ENCODE measurements at places on chromosomes 12 and 14.
A peak's percentile ranks its signal among the peaks of the same experiment; 100 is the strongest.

GRCh38 chr12:644303-644639 is 19.0 kb downstream of the NINJ2 start:
- no peak for DNase-seq

DNA sequence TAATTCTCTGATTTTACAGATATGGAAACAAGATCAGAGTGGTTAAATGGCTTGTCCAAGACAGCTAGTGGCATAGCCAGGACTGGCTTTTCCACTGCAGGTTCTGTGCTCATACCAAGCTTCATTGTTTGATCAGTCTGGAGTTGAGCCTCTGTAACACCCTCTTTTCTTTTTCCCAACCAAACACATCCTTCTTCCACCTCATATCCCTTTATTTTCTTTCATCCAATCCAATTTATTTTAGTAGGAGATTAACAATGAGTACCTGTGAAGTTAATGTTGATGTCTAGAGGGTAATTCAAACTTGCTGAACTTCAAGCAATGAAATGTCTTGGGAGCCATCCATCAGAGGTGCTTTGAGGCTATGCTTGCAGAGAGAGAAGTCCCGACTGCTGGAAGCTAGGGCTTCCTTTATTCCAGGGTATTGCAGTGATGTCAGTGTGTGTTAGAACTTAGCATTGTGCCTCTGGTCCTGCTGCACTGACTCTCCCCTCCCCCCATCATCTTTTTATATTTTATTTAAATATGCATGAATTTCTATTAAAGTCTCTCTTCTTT is 452.1 kb upstream of the PDE3A start:
- DNase-seq: no peak

DNA sequence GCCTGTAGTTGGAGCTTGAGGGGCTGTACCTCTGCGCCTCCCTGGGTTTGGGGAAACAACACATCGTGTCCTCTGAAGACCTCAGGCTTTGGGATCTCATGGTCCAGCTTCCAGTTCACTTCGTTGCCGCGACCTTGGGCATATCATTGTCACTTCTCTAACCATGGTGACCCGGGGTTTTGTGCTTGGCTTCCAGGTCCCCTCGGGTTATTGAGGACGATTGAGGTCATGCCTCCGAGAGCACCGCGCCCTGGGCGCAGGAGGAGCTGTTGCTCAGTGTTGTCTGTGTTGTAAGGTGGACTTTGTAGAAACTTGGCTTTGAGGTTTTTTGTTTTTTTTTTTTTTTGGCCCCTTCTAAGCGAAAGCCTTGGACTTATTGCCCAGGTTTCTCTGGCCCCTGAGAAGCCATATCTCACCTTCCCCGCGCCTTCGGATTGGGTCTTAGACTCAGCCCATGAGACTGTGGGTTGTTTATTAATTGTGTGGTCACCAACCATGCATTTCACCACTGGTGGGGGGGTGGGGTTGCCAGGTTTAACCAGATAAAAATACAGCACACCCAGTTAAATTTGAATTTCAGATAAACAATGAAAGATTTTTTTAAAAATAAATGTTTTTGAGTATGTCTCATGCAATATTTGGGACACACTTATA is 2.6 kb downstream of the BCL7A start:
- no peak for DNase-seq

- DNase-seq: no peak
These were observed 210.3 kb downstream of the EGLN3 start for GRCh38 chr14:33740531-33740930.

DNA sequence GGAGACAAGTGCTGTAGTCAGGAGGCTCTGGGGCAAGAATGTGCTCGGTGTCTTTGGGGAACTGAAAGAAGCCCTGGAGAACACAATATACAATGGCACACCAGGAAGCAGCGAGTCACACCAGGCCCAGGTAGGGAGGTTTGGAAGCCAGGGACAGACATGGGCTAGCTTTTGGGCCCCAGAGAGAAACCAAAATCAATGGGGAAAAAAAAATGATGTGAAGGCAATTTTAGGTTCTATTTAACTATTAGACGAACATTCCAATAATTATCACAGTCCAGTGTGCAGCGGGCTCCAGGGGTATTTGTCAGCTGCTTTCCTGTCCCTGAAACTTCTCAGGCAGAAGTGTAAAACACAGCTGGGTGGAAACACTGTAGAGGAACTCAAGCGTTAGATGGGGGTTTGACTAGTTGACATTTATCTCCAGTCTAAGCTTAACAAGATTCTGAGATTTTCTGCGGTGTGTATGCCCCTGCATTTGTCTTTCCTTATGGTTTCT is 21.8 kb upstream of the EGLN3 start:
- DNase-seq: no peak

GRCh38 chr12:2250797-2251196 is 198.0 kb downstream of the CACNA1C start:
- DNase-seq: no peak

DNA sequence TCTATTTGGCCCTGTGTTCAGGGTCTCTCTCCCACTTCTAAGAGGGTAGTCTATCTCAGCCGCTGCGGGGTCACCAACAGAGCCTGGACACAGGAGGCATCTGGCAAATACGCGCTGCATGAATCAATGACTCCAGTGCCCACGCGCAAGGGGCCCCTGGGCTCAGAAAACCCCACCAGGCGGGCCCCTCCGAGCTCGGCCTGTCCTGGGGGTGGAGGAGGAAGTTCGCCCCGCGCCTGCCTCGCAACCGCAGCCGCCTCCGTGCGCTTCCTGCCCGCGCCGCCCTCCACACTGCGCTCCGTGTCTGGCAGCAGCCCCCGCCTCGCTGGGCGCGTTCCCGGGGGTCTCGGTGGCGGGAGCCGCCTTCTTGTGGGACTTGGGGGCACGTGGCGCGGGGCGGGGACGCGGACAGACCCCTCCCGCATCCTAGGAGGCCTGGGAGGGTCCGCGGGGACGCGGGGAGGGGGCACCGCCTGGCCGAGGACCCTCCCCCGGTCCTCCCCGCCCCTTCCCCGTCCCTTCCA is 811 bp upstream of the FBRSL1 start:
- peak; percentile 49 for DNase-seq

DNA sequence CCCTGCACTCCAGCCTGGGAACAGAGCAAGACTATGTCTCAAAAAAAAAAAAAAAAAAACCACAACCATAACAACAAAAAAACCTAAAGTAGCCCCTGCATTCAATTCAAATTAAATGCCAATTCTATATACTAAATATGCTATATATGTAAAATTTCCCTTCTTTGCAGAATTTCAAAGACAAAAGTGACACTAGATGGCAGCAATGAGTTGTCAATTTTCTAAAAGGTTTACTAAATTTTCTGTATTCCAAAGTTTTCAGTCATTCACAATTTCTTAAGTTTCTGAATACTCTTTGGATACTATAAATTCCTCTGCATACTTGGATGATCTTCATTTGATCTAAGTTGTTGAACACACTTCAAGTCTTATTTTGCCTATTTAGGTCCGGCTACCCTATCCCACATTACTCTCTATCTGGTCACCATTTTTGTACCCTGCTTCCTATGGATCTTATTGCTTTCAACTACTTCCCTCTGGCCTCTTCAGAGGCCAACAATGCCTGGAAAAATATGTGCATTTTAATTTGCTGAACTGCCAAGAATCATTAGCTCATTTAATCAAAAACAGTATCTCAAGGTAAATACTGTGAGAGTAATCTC is 27.9 kb downstream of the HNRNPC start:
- DNase-seq: no peak

DNA sequence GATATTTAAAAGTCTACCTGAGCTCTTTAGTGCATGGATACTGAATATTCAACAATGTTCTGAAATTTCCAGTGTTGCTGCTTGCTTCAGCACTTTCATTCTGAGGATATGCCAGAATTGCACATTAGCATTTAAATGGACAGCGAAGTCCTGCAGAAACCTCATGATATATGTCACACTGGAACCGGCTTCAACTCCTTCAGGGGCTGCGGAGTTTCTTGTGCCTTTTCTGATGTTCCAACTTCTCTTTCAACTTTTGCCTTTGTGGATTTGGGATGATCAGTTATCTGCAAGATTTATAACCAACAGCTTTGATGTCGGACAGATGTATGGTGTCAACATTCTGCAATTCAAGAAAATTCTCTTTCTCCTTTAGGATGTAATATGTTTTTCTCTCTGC is 142.5 kb upstream of the LMNTD1 start:
- no peak for DNase-seq

- no peak for DNase-seq
These were observed 36.4 kb downstream of the SPRING1 start for GRCh38 chr12:116701432-116701831.

DNA sequence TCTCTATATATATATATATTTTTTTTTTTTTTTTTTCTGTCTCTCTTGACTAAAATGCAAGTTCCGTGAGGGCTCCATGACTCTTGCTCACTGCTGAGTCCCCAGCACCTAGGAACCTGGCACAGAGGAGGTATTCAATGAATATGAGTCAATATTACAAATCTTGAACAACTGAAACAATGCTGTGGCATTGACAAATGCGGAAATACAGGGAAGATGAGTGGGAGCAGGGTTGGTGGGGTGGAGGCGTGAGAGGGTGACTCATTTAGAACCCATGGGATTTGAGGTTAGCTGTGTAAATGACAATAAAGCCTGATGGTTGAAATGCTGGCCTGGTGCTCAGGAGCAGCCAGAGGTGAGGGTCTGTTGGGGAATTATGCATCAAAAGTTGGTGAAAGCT is 121.7 kb upstream of the FUT8 start:
- no peak for DNase-seq

GRCh38 chr14:86311151-86311550 is 781.2 kb downstream of the FLRT2 start:
- no peak for DNase-seq

- no peak for DNase-seq
These were observed 160.7 kb downstream of the MED13L start for GRCh38 chr12:116116650-116117424.

DNA sequence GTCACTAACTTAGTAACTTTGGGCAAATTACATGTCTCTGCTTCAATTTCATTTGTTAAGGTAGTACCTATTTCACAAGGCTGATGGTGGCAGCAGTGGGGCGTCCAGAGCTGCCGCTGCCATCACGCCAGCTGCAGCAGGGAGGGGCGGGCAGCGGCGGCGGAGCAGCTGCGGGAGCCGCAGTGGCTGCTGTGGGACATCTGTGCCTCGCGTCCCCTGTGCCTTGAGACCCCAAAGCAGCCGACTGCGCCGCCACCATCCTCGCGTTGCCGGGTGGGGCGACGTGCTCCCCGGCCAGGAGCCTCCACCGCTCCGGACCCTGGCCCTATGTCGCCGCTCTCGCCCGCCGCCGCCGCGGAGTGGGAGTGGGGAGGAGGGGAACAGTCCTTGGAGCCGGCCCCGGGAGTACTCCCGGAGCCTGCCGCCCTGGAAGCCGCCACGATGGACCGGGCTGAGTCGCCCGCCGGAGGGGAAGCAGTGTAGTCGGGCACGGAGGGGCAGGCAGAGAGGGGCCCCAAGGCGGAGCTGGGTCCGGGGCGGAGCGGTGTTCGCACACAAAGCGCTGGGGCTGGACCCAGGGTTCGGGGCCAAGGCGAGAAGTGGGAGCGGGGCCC is 51.4 kb downstream of the A2M start:
- peak; percentile 47 for DNase-seq

DNA sequence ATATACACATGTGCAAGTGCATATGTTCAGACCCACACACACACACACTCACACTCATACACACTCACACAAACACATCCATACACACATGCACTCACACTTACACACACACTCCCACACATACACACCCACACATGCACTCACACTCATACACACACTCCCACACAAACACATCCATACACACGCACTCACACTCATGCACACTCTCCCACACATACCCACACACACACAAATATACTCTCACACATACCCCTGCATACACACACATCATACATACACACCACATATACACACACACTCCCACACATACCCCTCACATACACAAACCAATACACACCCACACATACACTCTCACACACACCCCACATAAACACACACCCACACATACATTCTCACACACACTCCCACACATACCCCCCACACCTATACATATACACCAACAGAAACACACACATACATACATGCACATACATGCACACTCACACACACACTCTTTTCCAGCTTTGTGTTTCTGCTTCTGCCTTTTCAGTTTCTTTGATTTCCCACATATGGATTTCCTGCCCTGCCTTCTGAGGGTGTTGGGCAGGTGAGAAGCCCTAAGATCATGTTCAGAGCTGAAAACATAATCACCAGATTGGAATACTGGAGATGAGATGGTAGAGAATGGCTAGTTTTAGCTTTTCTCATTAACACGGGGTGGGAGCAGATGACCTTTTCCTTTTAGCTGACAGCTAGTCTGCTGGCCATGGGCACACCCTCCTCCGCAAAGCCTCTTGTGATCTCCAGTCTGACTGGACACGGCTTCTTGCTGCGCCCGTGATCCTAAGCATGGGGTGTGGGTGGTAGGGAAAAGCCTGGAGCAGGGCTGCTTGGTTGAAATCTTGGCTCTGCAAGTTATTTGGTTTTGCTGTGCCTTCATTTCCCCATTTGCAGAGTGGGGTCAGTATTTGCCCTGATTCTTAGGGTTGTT is 214.0 kb downstream of the CHST11 start:
- DNase-seq: no peak

- DNase-seq: no peak
These were observed 60.4 kb upstream of the SINHCAF start for GRCh38 chr12:31386364-31386777.

DNA sequence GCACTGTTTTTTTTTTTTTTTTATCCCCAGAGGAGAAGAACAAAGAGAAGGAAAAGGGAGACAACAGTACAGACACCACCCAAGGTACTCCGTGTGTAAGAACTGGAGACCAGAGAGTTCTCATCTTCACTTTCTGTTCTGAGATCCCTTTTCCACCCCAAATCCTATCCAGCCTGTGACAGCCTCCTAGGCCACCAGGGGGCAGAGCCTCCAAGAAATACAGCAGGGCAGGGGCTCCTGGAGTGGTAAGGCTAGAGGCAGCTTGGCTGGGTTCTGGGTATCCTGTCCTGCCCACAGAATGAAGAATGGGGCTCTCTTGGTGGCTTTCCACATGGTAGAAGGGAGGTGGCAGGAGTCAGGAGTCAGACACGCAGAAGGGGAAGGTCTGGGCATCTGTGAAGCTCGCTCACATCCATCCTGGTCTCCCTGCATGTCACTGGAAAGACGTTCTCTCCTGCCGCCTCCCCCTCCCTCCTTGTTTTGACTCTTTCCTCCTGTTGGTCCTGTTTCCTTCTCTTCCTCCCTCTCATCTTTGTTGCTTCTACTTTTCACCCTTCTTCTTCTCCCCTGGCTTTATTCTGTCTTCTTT is 12.0 kb downstream of the CLSTN3 start:
- peak; percentile 36 for DNase-seq

GRCh38 chr14:69701857-69702256 is 65.1 kb upstream of the SRSF5 start:
- no peak for DNase-seq

DNA sequence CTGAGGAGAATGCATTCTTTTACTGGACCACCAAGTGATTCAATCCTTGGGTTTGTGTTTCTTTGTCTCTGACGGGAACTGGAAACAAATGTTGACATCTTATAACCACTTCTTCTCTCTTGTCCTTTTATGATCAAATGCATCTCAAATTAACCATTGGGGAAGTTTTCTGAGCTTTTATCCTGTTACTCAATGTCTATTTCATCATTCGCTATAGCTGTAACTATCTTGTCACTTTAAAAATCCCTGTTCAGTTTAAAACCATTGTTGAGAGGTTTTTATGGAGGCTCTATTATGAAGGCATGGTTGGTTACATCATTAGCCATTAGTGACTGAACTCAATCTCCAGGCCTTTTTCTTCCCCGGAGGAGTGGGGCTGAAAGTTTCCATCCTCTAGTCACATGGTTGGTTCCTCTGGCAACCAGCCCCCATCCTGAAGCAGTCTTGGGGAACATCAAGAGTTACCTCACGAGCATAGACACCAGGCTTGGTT is 2.7 kb upstream of the CLEC6A start:
- no peak for DNase-seq

- DNase-seq: no peak
These were observed 322 bp downstream of the SLC39A9 start for GRCh38 chr14:69398818-69399210.
